ENCODE measurements at places on chromosomes 7 and 10.

DNA sequence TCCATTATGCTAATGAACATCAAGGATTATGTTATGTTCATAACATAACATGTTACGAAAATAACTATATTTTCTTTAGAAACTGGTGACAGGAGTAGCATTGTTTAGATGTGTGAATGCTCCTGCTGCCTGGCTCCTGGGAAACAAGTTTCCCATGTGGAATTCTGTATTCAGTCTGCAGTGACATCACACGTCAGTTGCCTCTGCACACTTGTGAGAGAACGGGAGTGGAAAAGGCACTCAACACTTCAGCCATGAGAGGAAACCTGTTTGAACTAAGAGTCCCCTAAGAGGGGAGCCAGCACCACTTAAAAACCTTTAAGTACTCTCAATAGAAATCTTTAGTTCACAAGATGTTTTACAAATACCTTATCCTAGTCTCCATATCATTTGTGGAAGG, 140.3 kb upstream of the FAM20C start:
- DNase-seq: no peak

GRCh38 chr7:57868771-57869483, 418.9 kb downstream of the ZNF716 start:
- DNase-seq: no peak

DNA sequence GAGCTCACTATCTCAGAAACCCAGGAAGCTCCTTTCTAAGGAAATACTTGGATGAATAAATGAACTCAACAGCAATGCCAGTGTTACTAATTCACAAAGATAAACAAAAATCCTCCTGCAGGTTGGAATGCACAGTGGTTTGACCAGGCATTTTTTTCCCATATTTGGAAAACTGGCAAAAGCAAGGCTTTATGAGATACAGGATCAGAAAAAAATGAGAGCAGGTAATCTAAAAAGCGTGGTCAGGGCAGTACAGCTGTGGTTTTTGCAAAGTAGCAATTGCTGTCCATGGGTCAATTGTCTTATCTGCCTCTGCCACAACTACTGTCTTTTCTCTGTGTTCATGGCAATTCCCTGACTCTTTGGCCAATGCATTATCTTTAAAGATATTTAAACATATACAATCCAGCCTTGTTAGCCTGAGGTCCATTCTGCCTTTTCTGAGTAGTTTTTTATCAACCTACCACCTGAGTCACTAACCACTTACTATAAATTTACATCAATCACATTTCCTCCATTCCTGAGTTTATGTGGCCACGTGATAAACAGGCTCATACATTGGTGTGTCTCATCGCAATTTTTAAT, 564.5 kb upstream of the IGFBP3 start:
- DNase-seq: no peak

DNA sequence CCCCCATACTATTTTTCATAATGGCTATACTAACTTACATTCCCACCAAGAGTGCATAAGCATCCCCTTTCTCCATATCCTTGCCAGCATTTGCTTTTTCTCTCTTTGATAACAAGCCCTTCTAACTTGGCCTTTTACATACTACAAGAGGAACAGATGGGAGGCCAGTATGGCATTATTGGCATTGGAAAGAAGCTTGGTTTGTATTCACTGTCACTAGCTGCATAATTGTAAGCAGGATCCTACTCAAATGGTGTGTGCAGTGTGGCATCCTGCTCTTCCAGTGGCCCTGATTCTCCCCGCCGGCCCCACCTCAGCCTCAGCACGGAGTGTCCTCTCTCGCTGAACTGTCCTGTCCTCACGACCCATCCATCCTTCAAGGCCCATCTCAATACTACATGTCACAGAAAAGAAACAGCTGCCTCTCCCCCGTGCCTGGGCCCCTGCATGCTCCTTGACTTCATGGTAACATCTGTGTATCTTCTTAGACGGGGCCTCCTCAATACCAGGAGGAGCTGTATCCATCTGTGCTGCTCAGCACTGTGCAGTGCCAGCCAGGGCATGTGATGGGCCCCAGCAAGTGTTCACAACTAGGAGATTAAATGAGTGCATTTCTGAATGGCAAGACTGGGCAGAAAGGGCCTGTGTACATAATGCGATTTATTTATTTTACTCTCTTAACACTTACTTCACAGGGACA, 205.2 kb downstream of the COBL start:
- no peak for DNase-seq

DNA sequence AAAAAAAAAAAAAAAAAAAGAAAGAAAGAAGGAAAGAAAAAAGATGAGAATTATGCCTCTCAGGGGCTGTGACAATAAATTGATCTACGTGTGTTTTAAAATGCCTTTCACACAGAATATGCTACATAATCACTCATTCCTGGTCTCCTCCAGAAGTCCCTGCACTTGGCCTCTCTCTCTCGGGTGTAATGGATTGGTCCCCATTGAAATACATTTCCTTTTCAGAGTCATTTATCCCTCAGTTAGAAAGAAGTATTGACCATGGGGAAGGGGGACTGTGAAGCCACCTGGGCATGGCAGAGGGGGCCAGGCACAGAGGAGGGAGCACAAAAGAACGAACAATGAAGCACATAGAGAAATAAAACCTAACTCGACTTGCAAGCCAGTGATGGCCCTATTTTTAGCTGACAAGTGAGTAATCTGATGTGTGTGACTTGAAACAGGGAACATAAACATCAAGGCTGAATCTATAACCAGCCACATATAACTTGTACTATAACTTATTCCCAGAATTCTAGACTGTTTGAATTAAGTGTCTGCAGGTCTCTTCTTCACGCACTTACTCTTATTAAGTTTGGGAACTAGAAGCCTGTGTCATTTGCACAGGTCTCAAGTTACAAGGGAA, 490.8 kb downstream of the KCNMA1 start:
- DNase-seq: no peak

DNA sequence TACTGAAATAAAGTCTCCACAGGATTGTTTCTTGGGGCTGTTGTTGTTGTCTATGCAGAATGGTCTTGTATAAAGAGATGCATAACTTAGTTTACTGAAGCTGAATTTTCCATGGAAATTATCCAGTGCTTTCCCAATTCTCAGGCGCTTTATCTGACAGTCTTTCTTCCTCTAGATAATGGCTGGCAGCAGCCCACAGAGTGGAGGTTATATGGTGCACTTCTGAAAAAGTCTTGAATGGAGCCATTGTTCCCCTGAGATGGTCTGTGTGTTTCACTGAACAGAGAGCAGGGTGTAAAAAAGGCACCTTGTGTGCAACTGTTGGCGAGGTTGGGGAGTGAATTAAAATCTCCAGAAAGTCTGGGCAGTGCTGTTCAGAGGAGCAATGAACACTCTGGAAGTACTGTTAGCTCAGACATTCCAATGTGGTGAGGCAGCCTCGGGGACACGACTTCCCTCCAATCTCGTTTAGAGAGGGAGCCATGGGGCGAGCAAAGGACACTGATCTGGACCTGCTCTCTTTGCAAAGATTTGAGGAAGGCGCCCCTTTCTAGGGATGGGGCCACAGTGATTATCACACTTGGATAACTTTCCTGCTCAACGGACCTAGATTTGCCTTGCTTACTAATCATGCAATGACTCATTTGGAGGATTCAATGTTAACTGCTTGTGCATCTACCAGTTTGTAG, 2.0 kb upstream of the PLCE1 start:
- DNase-seq: no peak

DNA sequence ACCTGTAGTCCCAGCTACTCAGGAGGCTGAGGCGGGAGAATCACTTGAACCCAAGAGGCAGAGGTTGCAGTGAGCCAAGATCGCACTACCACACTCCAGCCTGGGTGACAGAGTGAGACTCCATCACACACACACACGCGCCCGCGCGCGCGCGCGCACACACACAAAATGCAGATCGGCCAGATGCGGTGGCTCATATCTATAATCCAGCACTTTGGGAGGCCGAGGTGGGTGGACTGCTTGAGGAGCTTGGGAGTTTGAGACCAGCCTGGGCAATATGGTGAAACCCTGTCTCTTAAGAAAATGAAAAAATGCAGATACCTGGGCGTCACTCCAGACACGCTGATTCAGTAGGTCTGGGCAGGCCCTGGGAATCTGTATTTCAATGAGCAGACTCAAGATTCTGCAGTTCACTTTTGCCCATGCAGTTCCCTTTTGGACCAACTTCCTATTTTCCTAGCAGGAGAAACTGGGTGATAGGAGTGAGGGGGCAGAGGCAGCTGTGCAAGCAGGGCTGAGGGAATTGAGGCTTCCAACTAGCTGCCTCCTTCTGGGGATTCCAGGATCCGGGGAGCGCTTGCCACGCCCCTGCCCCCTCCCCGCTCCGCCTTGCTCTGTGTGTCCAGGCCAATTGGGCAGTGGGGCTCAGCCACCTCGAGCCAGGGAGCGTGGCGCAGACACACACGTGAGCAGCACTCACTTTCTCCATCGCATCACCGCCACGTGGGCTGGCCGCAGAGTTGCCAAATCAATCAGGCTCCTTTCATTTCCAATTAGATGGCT, 173.6 kb downstream of the SH3PXD2A start:
- peak; percentile 21 for DNase-seq

DNA sequence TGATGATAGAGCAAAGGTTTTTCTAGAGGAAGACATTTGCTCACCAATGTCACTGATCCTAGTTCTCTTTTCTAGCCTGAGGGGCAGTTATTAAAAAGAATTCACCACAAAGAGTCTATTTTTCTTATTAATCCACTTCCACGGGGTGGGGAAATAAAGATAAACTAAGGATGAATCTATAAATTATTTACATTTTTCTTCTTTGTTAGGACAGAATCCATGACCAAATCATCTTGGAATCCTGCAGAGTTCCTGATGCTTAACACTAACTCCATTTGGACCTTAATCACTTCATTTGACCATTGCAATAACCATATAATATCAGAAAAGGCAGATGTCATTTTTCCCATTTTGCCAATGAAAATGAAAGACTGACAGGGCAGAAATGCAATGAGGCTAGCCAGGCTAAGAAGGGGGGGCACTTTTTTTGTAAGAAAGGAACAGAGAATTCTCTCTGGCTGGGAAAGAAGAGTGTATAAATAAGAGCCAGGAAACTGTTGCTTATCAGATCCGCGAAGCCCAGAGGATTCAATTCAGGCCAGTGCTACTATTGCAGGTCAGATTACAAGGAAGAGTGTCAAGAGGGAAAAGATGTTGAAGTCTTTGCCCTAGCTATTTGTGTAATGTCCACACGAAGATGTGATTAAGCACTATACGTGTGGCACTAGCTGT, 433.2 kb downstream of the TNS3 start:
- DNase-seq: no peak

DNA sequence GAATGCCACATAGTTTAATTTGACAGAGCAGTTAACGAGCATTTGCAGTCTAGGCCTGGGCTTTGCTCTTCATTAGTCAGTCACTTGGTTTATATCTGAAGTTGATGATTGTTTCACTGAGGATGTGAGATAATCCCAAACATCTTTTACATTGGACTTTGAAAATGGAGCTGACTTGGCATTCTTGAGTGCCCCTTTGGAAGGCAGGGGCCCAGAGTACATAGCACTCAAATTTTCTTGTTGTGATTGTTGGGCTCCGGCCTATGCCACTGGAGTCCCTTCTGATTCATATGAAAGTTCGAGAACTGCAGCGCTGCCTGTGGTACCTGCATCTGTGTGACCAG, 21.9 kb downstream of the DNAJB6 start:
- no peak for DNase-seq

DNA sequence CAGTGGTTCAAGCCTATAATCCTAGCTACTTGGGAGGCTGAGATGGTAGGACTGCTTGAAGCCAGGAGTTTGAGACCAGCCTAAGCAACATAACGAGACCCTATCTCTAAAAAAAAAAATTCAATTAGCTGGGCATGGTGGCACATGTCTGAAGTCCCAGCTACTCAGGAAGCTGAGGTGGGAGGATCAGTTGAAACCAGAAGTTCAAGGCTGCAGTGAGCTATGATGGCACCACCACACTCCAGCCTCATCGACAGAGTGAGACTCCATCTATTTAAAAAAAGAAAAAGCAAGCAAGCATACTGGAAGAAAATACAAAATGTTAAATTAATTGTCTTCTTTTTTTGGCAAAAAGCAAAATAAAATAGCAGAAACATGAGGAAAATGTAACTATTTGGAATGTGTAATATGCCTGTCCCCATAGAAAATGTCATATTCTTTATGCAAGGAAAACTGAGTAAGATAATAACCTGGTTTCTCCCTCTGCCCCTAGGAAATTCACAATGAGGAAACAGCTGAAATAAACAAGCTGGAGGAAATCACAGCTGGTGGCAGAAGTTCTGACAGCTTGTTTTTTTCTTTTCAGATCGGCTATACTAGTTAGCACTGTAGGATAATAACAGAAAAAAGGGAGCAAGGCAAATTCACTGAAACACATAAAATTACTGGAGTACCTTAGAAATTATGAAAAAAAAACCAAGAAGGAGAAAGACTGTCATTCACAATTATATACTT, 48.5 kb downstream of the HERPUD2 start:
- no peak for DNase-seq

GRCh38 chr10:15113766-15114165, 16.6 kb downstream of the RPP38 start:
- DNase-seq: no peak

- DNase-seq: no peak
Observed at GRCh38 chr10:123991611-123992570, 100.3 kb upstream of the CPXM2 start.
